ENCODE measurements at places on chromosomes 6 and 20.

DNA sequence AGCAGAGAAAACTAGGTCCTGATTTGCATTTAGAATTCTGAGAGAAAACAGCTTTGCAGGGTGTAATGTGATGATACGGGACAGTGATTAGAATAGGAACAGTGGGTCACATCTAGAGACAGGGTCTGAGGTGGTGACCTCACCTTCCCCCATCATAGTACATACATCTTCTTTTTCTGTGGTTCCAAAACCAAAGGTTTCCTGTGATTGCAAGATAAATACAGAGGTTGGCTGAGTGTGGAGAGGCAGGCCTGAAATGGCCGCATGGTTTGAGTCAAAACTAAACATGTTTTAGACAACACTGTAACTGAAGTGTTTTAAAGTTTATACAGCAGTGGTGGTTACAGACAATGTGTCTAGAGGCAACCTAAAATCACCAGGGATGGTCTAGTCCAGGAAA lies 10.4 kb upstream of the NT5DC1 start:
- DNase-seq, result no peak

DNA sequence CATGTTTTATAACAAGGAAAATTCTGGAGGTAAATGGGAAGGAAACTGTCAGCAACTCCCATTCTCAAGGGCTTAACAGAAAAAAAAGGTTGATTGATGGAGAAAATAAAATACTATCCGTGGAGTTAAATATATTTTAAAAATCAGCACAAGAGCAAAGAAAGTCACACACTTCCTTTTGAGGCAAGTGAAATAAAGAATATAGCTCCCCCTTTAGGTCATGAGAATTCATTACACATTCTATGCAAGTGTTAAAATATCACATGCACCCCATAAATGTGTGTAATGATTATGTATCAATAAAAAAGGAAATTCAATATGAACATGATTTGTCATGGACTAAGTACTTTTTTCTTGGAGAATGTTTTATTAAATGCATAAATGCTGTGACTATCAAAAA lies 349.2 kb downstream of the TPBG start:
- no peak for DNase-seq

DNA sequence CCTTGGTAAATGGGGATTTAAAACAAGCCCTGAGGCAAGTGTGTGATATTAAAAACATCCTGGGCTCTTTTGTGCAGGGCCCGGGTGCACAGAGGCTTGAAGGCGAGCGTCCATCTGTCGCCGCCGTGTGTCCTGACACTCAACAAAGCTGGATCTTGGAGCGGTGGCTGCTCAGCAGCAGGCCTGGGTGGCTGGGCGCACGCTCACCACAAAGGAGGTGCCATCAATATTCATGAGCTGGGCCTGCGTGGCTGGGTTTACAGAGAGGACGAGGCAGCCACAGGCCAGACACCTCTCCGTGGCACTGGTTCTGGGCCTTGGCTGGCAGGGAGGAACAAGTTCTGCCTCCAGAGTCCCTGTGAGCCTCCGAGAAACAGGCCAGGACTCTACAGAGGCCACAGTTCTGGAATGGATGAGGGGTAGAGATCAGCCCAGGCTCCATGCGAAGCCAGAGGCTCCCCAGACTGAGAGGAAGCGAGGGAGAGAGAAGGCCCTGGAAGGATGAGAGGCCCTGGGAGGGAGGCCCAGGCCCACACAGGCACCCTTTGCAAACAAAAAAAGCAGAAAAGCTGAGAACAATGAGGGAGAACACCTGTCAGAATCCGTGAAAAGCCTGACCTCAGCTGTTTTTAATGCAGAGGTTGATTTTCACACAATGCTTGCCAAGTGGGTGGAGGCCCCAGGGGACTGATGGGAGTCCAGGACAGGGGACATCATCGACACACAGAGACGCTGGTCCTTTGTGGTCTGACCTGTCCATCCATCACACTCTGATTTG lies 21.9 kb downstream of the BHLHE23 start:
- DNase-seq, result no peak

DNA sequence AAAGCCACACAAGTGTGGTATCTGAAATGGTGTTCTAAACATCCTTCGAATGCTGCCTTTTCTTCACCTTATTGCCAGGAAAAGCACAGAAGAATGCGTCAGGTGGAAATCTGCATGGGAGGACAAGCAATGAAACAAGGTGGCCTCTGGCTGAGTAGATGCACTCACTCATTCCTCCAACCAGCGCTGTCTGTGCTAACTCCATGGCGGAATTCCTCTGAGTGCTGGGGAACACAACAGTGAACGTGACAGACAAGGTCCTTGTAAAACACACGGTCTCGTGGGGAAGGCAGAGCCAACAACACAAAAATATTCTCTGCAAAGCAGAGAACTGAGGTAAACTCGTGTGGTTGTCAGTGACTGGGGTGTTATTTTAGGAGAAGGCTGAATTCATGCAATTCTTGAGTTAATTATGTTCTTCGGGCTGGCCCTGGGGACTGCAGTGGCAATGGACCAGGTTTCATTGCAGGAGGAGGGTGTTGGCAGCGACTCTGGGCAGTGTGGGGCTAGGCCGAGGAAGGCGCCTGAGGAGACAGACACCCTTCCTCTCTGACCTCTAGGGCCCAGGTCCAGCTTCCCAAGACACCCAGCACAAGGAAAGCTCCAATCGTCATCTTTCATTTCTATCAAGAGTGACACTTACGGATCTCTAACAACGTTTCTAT lies 339.7 kb downstream of the PRKN start:
- no peak for DNase-seq

DNA sequence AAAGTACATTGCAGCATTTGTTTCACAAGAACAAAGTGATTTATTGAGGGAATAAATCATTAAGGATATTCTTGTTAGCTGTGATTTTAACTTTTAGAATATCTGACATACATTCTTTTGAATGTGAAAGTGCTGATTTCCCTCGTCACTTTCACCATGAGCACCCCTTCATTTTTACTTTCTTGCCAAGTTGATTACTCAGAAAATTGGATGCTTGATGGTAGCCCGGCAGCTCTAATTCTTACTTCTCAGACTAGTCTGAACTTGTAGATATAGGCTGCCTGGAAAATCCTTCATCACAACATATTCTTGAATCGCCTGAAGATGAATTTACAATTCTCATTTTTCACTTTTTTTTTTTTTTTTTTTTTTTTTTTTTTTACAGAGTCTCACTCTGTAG lies 147.1 kb upstream of the SMLR1 start:
- DNase-seq, result no peak

DNA sequence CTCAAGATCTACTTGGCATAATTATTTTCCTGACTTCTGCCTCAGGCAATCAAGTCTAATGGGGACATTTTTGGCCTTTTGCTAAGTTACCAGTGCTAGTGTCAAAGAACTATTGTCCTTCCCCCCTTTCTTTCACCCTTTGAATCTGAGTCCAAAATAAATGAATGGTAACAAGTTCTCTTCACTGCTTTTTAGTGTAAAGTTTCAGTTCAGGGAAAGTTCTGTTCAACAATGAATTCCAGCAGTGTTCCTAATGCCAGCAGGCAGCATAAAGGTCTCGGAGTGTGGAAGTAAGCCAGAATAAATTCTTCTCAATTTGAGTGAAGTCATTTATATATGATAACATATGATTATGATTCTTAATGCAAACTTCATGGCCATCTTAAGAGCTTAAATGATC lies 20.8 kb upstream of the TSPYL1 start:
- DNase-seq, result no peak

- no peak for DNase-seq
Observed at GRCh38 chr6:70236343-70236742, 66.5 kb downstream of the COL9A1 start.

- DNase-seq, result no peak
Observed at GRCh38 chr20:44735816-44736169, 9.9 kb upstream of the KCNK15 start.

All from HuH-7.5 (cell line).